Left cardiac atrium (tissue), 4 donors: ENCODE measurements at places on chromosomes 7 and 10. TPM values are rescaled to one million over a fixed set of nuclear protein-coding genes. Genes with fewer than 3 reads are reported as not detected.

- DNase-seq: no peak
Observed at GRCh38 chr10:5503477-5503835, 4.1 kb upstream of the CALML5 start.

GRCh38 chr10:97785731-97786130, 13.9 kb upstream of the SFRP5 start:
- DNase-seq: no peak

The GPR26 gene
- total RNA-seq: not detected

DNA sequence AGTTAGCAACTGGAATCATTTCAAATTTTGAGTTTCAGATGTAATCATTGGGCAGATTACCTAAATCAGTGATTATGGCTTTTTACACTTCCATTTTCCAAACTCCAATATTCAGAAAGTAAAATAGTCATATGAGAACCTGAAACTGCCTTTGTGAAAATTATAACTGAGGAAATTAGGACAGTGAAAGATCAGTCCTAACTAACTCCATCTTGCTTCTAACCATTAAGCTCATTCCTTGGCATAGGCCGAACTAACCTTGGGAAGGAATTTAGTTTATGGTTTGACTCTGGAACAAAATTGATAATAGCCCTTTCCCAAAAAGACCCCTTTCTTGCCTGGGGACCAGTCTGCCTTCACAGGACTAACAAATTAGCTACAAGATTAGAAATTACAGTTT, 2.2 kb downstream of the CRPPA start:
- DNase-seq: no peak

DNA sequence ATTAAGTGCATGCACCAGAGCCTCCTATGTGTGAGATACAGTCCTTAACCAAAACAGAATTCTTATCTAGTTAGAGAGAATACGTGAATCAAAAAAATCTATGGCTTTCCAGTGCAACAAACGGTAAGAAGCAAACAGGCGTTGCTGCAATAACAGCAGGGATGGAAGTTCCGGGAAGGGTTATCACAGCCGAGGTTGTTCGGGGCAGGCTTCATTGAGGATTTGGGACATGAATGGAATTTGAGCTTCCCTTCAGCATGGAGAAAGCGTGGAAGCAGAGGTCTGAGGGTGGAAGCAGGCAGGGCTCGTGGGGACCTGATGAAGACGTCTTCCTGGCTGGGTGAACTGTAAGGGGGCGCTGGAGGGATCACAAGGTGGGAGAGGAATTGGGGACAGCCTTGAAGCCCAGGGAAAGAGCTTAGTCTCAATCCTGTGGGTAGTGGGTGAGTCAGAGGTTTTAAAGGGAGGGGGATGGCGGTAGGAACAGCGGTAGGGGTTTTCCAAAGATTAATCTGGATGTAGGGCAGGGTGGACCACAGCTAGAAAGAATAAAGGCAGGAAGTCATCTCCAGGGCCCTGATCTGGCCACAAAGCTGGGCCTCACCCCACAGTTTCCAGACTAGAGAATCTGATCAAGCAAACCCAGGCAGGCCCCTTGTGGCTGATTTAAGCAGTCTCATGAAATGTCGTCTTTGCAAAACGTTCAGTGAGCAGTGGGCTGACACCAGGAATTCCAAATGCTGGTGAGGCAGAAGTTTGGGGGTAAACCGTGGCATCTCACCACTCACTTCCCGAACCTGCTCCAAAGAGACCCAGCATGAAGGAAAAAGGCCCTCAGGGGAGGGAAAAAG, 65.1 kb downstream of the CALML3 start:
- no peak for DNase-seq
